Hypothalamus (tissue), 51 donors: ENCODE measurements at places on chromosomes 7 and 10.

DNA sequence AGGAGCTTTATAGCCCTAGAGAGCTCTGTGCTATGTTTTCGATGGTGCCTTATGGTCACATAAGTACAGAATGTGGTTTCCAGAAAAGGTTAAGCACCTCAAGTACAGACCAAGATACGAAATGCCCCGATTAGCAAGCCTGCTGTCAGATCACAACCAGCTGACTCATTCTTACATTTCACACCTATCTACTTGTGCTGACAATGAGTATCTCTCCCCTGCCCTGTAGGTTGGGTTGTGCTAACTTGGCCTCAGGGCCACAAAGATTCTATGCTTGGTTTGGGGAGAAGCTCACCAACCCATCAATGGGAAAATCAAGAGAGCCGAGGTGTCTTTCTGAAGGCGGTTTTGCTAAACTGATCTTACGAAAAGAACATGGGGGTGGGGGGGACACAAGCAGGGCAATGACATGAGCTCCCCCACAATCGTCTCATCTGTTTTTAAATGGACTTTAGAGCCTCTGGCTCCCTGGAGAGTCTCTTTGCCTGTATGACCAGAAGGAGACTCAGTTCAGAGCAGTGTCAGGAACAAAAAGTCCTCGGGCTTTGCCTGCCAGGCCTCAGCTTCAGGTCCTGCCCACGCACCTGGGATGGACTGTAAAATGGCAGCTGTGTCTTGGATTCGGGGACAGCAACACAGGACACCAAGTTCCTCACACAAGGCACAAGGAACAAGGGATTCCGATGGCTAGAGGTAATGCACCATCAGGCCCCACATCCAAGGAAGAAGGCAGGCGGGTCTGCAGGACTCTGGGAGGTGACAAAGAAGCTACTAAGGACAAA lies 55.1 kb downstream of the FAM53B start:
- no peak for DNase-seq

DNA sequence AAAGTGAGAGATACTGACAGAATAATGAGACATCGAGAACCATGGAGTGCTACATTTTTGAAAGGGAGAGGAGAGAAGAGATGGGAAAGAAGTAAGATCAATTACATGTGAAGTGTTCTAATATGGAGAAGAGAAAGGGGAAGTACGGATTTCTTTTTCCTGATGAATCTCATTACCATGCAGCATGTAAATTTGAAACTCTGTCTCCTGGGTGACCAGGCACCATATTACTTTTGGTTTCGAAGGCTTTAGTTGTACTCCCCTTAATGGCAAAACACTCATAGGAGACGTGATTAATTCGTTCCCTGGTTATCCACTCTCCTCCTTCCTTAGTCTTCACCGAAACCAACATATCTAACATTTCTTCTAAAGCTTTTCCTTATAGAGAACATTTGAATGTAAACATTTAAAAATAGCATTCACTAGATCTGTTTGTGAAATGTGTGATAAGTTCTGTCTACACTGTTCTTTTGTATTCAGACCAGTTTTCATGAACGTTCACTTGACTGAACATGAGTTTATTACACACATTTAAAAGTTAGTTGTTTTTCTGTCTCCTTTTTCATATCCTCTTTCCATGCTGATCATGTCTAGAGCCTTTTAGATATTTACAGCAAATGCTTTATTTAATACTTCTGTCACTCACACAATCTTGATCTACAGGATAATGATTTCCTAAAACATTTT lies 80.2 kb upstream of the MSRB2 start:
- DNase-seq, result no peak

GRCh38 chr7:96131525-96131924 lies 190.4 kb downstream of the SLC25A13 start:
- no peak for DNase-seq

GRCh38 chr10:123038782-123039631 lies 30.2 kb downstream of the ACADSB start:
- DNase-seq, result no peak

- no peak for DNase-seq
Measured at GRCh38 chr7:1767524-1767923, 97.4 kb downstream of the ELFN1 start.

DNA sequence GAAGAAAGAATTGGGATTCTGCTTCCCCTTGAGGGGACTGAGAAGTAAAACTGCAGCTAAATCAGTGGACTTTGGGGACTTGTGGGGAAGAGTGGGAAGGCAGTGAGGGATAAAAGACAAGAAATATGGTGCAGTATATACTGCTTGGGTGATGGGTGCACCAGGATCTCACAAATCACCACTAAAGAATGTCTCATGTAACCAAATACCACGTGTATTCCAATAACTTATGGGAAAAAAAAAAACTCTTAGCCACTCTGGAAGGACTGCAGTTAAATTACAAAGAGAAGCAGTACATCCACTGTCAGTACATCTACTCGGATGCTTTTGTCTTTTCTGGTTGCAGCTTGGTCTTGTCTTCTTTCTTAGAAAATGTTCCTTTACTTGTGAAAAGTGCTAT lies 27.4 kb upstream of the GOT1 start:
- DNase-seq, result no peak
